Caudate nucleus (tissue), 63 donors: ENCODE measurements at places on chromosomes 4 and X.

GRCh38 chrX:10892621-10893225, 218.4 kb upstream of the HCCS start:
- DNase-seq = no peak

DNA sequence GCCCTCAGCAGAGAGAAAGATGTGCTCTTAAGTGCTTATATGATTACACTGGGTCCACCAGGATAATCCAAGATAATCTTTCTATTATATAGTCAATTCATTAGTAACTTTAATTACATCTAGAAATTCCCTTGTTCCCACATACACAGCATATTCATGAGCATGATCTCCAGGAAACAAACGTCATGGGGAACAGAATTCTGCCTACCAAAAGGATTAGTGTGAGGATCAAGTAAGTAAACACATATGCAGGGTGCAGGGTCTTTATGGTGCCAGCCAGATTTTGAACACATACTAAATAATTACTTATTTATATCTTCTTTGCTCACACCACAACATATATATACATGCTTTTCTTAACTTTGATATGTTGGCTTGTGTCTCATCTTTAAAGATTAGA, 169.1 kb downstream of the KCTD8 start:
- DNase-seq = no peak

GRCh38 chr4:85807247-85807950, 332.4 kb downstream of the ARHGAP24 start:
- no peak for DNase-seq

GRCh38 chr4:53763813-53764597, 172.7 kb upstream of the LNX1 start:
- DNase-seq = no peak

DNA sequence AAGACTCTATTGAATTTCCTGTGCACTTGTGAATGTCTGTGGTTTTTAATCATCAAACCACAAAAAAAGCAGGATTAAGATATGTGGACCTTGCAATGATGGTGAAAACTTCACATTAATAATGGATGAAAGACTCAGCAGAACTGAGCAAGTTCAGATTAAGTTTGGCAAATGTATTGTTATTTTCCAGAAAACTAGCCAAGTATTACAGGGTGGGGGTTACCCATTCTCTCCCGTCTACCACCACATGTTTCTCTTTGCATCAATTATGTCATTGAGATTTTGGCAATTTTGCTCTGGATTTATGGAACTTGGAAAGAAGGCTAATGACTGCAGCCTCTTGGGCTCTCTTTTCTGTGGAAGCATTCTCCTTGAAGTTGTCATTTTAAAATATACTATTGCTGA, 577.1 kb downstream of the ANKRD50 start:
- DNase-seq = no peak

DNA sequence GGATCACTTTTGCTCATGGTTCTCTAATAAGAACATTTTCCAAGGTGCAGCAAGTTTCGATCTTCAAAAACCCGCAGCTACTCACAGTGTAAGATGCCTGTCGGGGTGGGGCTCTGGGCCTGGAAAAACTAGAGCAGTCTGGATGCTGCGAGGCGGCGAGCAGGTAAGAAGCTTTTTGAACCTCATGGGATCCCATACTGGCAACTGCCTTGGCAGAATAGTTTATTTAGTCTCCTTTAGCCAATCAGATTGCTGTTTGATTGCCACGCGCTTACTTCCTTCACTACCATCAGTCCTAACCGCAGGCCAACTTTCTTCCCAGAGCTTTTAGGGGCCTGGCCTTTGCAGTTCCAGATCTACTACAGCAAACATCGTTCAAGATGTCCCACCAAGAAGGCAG, 61.3 kb upstream of the MAGEB10 start:
- DNase-seq = no peak

DNA sequence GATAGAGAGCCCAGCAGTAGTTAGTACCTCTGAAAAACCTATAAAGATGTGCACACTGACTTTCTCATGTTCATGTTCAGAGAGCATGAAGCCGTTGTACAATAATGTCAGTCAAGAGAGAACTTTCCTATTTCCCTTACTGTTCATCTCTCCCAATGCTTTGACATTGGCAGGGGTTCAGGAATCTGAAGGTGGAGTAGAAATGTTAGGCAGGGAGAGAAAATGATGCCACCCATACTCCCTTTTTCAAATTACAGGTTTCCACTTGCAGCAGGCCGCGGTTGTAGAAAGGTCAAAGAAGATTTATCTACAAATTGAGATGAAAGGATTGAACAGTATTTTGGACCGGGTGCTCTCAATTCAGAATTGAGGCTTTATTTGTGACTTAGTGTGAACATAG, 84.3 kb downstream of the DCAF8L2 start:
- DNase-seq = no peak

DNA sequence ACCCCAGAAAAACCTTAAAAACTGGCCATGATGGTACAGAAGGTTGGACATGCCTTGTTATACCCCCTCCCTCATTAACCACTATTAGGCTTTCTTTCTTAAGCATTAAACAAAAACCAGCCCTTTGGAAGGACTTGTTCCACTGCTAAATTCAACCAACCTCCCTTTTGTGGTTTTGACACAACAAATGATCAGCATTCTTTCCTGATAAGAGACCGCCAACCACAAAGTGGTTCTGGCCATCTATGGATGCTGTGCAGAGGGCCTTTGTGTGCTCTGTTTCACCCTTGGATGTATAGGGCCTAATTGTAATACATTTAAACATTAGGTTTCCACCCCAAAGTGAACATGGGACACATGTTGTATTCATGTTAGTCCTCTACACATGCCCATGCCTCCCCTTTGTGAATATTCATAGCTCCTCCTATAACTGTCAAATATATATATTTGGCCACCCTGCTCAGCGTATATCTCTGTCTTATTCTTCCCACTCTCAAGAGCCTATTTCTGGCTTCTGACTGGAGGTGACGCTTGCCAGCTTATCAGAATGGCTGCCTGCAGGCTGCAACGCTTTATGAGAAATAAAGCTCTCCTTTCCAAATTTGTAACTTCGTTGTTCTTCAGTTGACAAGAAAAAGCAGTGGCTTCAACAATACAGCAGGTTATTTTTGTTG, 126.6 kb downstream of the NPNT start:
- no peak for DNase-seq

GRCh38 chr4:7499661-7500060, 64.9 kb upstream of the PSAPL1 start:
- DNase-seq = no peak

GRCh38 chr4:89299153-89299791, 8.3 kb downstream of the GPRIN3 start:
- DNase-seq = no peak

- DNase-seq = no peak
These were observed 180.4 kb upstream of the MID1 start for GRCh38 chrX:10800796-10801195.

DNA sequence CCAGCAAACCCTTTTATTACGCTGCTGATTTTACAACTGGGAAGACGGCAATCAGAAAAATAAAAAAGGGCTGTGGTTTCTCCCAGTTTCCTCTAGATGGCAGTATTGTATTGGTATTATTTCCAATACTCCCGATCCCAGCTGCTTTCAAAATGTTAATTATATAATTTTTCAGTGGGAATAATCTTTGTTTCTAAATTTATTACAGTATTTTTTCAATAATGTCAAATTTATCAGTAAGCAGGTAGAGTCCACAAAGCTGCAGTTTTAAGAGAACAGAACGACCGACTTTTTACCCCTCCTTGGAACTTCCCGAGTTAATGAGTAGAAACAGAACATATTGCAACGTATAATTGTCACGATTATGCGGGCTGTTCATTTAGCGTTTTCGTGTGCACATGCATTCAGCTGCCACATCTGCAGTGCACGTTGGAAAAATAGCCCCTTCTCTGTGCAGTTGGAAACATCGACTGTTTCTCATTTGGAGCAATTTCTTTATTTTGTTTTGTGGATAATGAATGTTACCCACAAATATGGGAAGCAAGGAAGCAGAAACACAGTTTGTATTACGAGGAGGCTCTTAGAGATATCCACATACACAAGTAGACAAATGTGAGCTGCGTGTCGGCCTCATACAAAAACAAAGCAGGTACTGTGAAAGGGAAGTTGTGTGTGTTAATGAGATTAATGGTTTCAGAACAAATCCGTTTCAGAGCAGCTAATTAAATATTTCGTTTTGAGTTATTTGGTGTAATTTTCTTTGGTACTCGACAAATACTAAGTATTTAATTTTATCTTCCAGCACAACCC, 188.0 kb downstream of the STIM2 start:
- DNase-seq = no peak

GRCh38 chr4:19472666-19473065, 779.0 kb upstream of the SLIT2 start:
- DNase-seq = no peak

DNA sequence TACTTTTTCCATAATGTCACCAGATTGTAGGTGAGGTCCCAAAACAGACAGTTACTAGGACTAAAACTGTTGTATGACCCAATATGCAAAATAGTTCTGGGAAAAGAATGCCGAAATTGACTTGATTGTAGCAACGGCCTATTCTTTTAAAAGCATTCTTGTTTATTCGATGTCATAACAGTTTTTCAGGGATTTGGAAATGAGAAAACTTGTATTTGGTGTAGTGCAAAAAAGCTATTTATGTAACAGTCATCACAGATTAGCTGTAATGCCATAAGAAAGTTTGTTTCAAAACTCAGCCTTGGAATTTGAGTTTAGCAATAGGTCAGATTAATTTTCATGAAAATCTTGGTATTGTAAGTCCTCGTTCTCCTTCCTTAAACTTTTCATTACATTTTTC, 69.2 kb upstream of the DIAPH2 start:
- DNase-seq = no peak

- no peak for DNase-seq
These were observed 10.1 kb downstream of the STK26 start for GRCh38 chrX:132033166-132033565.

DNA sequence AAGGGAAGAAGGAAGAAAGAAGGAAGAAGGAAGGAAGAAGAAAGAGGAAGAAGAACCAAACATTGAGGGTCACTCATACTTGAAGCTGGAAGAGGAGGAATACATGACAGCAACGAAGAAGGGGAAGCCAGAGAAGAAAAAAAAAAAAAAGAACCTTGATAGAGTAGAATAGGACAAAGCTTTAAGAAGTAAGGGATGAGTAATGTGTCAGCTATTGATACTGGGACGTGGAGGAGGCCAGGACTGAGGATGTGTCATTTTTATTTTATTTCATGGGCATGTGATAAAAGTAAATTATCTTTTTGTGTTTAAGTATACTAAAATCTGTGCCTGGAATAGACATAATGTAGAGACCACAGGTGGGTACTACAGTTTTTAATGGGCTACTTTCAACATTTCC, 6.4 kb downstream of the EDA2R start:
- DNase-seq = no peak

DNA sequence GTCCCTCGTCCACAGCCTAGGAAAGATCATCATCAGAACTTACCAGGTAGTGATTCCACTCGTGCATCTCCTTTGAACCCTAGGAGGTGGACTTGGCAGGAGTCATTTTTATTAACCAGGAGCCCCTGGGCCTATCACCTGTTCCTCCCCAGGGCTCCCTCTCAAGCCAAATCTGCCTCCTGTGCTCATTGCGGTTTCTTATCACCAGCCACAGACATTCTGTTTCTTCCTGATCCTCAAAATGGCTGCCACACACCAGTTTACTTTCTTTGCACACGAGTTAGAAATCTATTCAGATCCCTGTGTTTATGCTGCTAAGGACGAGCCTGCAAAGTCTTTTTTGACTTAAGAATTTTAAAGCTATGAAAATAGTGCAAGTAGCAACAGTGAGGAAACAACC, 354.5 kb upstream of the BOD1L1 start:
- DNase-seq = no peak

- DNase-seq = no peak
These were observed 38.0 kb downstream of the MOB1B start for GRCh38 chr4:70940134-70940533.

DNA sequence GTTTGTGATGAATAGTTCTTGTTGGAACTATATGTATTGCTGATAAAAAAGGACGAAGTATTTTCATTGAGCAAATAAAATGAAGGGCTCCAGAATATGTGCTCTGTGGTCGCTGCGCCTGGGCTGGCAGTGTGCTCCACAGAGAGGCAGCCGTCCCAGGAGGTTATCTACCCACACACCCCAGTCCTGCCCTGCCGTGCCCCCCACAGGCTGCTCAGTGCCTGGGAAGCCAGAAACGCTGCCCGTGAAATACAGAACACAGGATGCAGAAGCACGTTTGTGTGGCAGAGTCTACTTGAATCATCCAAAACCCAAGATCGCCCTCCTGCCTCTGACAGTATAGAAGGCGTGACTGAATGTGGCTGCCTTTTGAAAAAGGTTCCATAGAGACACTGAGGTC, 1.4 kb downstream of the CLDN22 start:
- no peak for DNase-seq

GRCh38 chr4:174314770-174315169, 31.1 kb downstream of the CEP44 start:
- no peak for DNase-seq

DNA sequence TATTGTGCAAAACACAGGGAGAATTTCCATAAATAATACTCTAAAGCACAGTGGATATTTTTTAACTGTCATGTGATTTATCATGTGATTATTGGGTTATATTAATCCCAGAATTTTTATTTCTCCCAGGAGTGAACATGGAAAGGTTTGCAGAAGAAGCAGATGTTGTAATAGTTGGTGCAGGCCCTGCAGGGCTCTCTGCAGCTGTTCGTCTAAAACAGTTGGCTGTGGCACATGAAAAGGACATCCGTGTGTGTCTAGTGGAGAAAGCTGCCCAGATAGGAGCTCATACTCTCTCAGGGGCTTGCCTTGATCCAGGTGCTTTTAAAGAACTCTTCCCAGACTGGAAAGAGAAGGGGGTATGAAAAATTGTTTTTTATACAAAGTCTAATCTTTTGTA, 10.0 kb downstream of the ETFDH start:
- DNase-seq = no peak

- no peak for DNase-seq
These were observed 3.5 kb downstream of the ZAR1 start for GRCh38 chr4:48493452-48494100.

- DNase-seq = no peak
These were observed 14.9 kb downstream of the CCSER1 start for GRCh38 chr4:90142081-90142480.

DNA sequence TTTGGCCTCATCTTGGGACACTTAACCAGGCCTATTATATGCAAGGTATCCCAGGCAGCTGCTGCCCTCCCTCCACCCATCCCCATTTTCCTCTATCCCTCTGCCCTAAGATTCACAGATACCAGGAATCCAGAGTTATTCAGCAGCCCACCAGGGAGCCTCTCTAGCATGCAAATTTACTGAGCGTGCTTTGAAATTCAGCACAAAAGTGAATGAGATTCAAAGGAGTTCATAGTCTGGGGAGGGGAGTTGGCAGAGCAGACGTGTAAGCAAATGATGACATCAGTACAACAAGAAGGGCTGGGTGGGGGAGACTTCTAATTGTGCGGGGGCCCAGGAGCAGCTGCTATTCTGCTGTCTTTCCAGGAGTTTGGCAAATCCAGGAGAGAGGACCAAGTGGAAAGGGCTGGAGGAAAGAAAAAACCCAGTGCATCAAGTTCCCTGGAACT, 1.7 kb upstream of the MTM1 start:
- peak; percentile 3 for DNase-seq

DNA sequence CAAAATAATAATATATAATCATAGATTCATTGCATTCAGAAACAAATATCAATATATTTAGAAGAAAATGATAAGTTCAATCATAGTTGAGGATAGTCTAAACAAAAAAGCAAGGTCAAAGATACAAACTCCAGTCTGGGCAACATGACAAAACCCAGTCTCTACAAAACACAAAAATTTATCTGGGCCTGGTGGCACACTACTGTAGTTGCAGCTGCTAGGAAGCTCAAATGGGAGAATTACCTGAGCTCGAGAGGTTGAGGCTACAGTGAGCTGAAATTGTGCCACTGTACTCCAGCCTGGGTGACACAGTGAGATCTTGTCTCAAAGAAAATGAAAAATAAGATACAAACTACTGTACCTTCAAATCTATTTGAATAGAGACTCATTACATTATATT, 52.7 kb upstream of the ANXA10 start:
- DNase-seq = no peak
